ENCODE measurements at places on chromosomes 3 and 15.
A peak's percentile ranks its signal among the peaks of the same experiment; 100 is the strongest.

DNA sequence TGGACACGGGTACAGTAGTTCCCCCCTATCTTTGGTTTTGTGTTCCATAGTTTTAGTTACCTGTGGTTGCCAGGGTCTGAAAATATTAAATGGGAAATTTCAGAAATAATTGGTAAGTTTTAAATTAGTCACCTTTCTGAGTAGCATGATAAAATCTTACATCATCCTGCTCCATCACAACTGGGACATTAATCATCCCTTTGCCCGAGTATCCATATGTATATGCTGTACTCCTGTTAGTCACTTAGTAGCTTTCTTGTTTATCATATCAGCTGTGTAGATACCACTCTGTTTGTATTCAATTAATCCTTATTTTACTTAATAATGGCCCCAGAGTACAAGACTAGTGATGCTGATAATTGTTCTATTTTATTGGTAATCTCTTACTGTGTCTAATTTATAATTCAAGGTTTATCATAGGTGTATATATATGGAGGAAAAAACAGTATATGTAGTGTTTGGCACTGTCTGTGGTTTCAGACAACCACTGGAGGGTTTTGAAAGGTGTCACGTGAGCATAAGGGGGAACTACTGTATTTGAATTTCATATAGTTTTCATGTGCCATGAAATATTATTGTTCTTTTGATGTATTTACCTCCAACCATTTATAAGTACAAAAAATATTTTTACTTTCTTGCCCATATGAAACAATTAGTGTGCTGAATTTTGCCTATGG, 41.4 kb downstream of the CTDSPL2 start:
- peak; percentile 82 for DNase-seq

DNA sequence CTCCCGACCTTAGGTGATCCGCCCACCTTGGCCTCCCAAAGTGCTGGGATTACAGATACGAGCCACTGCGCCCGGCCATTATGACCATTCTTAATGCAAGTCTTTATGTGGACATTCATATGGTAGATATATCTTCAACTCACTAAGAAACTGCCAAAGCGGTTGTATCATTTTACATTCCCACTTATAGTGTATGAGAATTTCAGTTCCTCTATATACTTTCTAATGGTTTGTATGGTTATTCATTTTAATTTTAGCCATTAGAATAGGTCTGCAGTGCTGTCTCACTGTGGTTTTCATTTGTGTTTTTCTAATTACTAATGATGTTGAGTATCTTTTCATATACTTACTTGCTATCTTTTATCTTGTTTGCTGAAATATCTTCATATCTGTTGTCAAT, 32.5 kb downstream of the TCF12 start:
- no peak for DNase-seq

GRCh38 chr3:171129827-171130226, 103.3 kb upstream of the SLC2A2 start:
- peak; percentile 49 for DNase-seq

DNA sequence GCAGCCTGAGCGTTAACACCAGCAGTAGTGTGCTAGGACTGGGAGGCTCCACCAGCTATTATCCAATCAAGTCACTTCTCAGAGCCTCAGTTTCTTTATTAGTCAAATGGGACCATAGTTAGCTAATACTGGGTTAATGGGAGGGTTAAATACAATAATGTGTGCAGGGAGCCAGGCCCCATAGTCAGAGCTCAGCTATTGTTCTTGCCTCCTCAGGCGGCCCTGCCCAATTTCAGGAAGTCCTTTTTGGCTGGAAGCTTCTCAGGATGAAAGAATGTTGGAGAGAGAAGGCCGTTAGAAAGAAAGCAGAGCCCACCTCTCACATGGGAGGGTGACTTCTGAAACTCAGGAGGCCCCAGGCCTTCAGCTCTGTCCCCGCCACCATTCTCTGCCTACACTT, 39.5 kb upstream of the SMAD6 start:
- no peak for DNase-seq

GRCh38 chr15:25728816-25729215, 134.3 kb downstream of the ATP10A start:
- no peak for DNase-seq

DNA sequence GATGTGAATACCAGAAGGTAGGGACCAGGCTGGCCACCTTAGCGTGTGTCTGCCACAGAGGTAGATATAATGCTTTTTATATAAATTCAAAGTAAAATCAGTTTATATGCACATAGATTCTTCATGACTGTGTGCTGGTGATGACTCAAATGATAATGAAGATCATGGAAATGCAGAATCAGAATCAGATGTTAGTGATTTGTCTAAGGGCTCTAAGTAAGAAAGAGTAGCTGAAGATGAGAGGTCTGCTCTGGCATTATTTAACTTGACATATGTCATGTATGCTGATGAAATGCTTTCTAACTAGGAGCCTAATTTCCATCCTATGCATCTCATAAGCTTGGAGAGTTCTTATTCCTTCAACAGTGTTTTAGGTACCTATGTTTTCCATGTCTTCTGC, 50.3 kb upstream of the DPH6 start:
- DNase-seq = peak; percentile 62

DNA sequence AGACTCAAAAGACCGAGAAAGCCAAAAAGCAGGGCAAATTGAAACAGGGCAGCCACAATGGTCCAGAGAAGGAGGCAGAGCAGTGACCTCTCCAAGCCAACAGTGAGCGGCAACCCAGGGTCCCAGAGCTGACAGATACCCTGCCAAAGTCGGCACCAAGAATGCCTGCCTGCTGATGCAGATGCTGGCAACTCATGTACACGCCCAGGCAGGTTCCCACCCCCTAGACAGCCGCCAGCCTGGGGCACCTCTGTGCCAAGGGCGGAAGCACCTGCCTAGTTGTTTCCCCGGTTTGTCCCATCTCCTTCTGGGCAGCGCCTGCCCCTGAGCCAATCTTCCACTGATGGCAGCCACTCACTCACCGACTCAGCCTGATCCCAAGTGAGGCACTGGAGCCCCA, 22.1 kb downstream of the KLHL25 start:
- no peak for DNase-seq
